Fibroblast of skin of back (primary cell): ENCODE measurements at places on chromosomes 7 and 10.

DNA sequence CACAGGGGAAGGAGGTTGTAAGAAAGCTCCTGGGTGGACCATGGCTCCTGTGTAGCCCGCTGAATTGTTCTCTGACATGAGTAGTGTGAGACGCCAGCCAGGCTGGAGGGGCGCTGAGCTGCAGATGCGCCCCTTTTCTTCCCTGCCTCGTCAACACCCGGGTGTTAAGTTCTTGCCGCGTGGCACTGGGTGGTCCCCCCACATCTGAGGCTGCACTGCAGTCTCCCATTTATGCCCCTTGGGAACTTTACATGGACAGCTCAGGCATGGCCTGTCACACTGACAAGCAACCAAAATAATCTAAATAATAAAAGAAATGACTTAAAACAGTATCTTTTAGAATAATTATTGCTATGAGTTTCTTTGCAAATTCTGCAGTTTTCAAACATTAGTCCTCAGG is 34.6 kb upstream of the HSPA12A start:
- no peak for DNase-seq

- peak; percentile 72 for DNase-seq
These were observed 1.4 kb upstream of the AKR1B15 start for GRCh38 chr7:134547397-134548054.

- DNase-seq, result peak; percentile 94
These were observed 57.3 kb downstream of the NRP1 start for GRCh38 chr10:33277135-33277536.

DNA sequence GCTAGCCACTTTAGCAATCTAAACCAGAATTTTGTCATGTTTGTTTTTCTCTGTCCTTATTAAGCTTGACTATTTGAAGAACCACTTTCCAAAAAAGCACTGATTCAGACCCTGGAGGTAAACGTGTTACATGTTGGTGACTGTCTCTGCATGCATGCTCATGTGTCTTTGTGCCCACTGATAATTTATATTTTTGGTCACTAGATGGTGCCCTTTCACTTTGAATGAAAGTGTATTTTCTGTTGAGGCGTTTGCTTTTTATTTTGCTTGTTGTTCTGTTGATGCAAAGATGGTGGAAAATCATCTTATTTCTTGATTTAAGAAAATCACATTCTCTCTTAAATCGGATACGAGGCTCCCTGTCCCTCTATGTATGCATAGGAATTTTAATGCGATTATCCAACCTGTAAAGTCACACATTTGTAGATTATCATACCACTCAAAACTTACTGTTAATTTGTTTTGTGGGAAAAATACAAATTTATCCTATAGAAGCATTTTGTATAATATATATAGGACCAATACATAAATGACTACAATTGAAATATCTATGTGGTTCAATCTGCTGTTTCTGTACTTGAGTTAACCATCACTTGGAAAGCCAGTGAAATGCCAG is 269.3 kb downstream of the BICC1 start:
- peak; percentile 56 for DNase-seq

DNA sequence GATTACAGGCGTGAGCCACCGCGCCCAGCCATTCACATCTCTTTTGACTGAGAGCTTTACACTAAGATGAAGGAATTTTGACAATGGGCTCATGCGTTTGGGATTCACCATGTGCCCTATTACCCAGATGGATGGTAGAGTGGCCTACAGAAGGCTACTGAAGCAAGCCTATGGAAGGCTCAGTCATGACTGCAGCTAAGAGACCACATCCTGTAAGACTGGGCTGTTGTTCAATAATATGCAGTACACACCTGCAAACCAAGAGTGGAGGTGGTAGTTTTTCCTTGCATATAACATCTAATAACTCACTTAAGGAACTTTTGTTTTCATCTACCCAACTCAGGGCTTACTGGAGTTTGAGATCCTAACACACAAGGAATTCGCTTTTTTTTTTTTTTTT is 6.1 kb upstream of the WIPI2 start:
- DNase-seq, result no peak

- no peak for DNase-seq
These were observed 7.9 kb upstream of the EMX2 start for GRCh38 chr10:117534321-117535297.

- peak; percentile 63 for DNase-seq
These were observed 789 bp downstream of the TCF7L2 start for GRCh38 chr10:112950714-112951358.

DNA sequence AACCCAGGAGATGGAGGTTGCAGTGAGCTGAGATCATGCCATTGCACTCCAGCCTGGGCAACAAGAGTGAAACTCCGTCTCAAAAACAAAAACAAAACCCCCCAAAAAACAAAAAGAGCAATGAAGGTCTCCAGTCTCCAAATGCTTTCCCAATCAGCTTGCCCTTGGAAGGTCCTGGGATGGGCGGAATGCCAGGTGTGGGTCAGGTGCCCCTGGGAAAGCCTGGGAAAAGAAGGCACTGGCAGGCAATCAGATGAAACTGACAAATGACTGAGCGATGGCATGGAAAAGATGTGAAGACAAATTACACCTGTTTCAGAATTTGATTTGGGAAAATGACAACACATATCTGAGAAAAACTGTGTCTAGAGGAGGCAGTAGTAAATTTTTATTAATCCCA is 210.4 kb upstream of the IMMP2L start:
- no peak for DNase-seq

DNA sequence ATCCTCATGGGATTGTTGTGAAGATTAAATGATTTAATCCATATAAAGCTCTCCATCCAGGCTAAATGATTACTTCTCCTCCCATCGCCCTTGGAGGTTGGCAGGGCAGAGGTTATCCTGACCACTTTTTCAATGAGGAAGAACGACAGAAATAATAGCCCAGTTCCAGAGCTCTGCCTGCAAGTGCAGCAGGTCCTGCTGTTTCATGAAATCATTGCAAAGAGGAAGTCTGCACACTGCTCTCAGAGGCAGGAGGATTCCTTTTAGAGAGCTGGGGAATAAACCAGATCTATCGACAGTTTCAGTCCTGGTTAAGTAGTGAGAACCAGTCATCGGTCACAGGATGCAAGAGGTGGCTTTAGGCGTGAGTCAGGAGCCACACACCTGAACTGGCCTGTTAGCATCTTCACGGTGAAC is 25.0 kb upstream of the CDH23 start:
- DNase-seq, result no peak

DNA sequence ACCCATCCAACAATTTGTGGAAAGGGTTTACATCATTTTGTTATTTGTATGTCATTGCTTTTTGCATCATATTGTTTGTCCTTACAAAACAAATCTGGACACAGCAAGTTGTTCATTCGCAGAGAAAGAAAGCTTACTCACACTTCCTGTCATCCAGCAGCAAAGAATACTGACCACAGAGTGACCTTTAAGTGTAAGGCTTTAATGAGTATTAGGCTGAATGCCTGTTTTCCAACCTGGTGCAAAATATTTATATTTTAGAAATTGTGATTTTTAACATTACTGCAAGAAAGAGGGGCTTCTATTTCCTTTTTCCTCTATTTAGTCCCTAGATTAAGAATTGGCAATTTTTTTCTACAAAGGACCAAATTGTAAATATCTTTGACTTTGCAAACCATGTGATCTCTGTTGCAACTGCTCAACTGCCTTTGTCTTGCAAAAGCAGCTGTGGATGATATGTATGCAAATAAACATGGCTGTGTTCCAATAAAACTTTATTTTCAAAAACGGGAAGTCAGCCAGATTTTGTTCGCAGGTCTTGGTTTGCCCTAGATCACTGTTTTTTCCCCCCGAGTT is 27.8 kb upstream of the ITGB1 start:
- peak; percentile 71 for DNase-seq

DNA sequence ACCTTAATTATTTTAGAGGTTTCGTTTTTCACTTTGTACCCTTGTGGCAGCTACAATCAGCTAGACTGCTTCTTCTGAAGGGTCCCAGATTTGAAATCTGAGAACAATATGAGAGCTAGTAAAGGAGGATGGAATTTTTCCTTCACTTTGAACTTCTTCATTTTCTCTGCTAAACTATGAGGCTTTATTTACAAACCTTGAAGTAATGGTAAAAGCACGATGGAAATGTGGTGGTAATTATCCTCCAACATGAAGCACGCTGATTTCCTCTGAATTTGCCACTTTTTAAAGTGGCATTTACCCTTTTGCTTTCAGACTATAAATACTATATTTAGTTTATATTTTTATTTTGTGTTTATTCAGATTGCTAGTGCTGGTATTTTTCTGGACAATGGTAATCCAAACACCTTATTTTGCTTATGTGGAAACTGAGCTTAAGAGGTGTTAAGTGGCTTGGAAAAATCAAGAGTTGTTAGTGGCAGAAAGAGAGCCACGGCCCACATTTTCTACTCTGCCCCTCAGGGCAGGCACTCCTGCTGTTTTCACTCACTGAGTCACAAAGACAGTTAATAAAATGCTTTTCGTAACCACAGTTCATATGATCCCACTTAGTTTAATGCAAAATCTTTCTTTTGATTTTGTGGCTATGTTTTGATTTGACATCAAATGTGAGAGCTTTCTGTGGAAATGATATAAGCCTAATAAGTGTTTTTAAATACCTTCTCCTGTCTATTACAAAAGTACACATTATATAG is 2.7 kb downstream of the SSMEM1 start:
- DNase-seq, result peak; percentile 48

- no peak for DNase-seq
These were observed 110.8 kb upstream of the EGFR start for GRCh38 chr7:54907981-54908380.

GRCh38 chr10:23522345-23522744 is 83.5 kb downstream of the OTUD1 start:
- peak; percentile 7 for DNase-seq

DNA sequence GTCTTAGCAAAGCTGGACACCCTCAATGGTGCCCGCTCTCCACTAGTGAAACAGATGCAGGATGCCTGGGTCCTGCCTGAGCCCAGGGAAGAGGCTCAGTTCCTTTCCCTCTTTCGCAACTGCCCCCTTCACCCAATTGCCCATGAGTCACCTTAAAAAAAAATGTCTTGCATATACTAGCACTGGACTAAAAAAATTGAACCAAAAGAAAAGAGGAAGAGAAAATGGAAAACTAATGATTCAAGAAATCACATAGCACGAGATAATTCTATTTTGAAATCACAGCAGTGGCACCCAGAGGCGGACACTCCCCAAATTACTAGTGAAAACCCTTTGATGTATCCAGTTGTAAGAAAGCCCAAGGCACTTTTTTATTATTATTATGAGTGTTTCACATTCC is 972.5 kb downstream of the LRMDA start:
- peak; percentile 45 for DNase-seq

- no peak for DNase-seq
These were observed 12.6 kb downstream of the FGF8 start for GRCh38 chr10:101763141-101763846.
